D721Med (cell line): ENCODE measurements at places on chromosomes 11 and 22.

- DNase-seq, result no peak
Measured at GRCh38 chr11:46363455-46364005, 16.3 kb downstream of the DGKZ start.

DNA sequence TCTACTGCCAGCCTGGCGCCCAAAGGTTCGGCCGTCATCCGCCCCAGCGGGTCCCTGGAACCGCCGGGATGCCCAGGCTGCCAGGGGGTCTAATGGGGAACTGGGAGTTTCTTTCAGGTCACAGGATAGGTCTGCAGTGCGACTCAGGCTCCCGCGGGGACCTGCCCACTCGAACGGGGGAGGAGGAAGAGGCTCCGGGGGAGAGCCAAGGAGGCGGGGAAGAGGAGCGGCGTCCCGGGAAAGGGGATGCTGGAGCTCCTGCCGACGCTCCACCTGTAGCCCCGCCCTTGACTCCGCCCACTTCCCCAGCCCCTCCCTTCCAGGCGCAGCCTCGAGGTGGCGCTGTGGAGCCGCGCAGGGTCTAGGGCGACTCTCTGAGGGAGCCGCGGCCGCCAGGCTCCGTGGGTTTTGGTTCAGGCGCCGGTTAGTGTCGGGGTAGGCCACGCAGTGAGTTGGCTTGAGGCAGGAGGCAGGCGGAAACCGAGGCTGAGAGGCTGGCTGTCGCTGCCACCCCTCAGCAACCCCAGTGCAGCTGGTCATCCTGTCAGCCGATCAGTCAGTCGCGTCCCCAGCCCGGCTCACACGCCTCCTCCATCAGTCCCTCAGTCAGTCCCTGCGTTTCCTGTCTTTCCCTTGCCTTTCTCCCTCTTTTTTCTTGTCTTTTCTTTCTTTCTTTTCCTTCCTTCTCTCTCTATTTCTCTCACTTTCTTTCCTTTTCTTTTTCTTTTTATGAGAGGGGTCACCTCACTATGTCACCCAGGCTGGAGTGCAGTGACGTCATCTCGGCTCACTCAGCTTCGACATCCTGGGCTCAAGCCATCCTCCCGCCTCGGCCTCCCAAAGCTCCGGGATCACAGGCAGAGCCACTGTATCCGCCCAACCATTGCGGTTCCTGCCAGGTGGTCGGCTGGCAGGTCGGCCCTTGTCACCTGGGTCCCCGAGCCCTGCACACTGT lies 26.4 kb downstream of the YWHAH start:
- peak; percentile 71 for DNase-seq

DNA sequence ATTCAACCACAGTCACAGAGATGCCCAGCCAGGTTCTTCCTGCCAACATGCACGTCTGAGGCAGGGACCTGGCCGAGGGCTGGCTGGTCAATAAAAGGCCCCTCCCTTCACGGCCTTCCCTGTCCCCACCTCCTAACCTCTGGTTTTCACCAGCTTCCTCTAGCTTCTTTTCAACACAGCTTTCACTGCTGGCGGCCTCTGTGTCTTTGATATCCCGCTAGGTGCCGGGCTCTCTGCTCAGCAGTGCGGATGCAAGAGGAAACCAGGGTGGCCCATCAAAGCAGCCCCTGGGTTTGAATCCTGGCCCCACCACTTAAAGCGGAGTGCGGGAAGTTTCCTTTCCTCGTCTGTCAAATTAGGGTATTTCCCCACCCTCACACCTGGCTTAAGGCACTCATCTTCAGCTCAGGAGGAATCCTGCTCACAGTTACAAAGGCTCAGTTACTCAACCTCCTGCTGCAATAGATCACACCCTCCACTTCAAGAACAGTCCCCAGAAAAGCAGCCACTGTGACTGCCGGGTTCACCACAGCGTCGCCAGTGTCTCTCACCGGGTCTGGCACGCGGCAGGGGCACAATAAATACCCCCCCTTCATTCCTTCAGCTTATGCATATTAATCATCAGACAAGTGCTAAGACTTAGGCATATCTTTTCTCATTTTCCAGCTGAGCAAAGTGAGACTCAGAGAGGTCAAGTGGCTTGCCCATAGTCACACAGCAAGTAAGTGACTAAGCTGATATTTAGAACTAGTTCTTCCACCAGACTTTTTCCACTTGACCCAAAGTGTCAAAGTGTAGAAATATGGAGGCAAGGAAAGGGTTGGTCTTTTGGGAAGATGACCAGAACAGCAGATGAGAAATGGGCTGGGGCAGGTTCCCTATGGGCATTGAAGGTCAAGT lies 45.7 kb downstream of the TXN2 start:
- no peak for DNase-seq

DNA sequence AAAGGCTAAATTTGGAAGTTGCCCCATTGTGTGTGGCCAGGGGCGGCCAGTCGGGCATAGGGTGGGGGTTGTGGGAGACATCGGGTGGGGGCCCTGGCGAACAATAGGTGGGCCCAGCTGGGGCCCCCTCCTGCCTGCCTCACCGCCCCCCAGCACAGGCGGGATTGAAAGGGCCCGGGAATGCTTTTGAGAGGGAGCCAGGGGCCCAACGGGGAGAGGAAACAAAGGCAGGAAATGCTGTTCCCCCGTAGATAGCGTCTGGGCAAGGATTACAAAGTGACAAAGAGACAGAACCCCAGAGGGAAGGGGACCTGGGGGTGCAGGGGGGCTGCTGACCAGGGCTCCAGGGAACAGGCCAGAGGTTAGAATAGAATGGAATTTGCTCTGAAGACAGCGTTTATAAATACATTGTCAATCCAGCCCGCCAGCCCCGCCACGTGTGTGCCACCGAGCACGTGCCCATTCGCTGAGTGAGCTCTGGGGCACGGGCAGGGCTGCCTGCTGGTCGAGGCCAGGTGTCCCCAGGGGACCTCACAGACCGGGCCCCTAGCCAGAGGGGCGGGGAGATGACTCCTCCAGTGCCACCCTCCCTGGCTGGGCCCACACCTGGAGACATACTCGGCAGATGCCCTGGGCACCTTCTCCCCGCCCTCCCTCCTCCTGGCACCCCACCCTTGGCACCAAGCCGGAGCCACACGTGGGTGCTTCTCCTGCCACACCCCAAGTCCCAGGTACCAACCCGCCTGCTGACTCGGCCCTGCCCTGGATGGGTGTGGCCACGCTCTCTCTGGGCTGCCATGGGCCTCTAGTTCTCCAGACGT lies 9.7 kb downstream of the PDGFB start:
- DNase-seq, result no peak

DNA sequence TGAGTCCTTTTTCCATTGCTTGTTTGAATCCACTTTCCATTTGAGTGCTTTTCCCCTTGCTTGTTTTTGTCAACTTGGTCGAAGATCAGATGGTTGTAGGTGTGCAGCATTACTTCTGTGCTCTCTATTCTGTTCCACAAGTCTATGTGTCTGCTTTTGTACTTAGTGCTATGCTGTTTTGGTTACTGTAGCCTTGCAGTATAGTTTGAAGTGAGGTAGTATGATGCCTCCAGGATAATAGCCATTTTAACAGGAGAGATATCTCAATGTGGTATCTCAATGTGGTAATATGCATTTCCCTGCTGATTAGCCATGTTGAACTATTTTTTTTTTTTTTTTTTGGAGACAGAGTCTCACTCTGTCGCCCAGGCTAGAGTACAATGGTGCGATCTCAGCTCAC lies 16.7 kb downstream of the ACRV1 start:
- DNase-seq, result no peak

- DNase-seq, result no peak
Measured at GRCh38 chr11:2298131-2298794, 3.5 kb downstream of the C11orf21 start.

GRCh38 chr22:17919276-17920144 lies 104.9 kb downstream of the MICAL3 start:
- no peak for DNase-seq
